ENCODE measurements at places on chromosomes 3 and 15. TPM values are rescaled to one million over a fixed set of nuclear protein-coding genes. Genes with fewer than 3 reads are reported as not detected.
A peak's percentile ranks its signal among the peaks of the same experiment; 100 is the strongest.

GRCh38 chr15:26051761-26052675, 188.9 kb upstream of the ATP10A start:
- peak; percentile 67 for DNase-seq

The NANOGP8 gene
- total RNA-seq: not detected

DNA sequence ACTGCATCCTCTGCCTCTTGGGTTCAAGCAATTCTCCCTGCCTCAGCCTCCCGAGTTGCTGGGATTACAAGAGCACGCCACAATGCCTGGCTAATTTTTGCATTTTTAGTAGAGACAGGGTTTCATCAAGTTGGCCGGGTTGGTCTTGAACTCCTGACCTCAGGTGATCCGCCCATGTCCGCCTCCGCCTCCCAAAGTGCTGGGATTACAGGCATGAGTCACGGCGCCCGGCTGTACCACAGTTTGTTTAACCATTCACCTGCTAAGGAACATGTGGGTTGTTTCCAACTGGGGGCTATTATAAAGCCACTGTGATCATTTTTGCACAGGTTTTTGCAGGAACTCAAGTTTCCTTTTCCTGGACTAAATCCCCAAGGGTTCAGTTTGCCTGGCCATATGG, 123.2 kb upstream of the RAP2B start:
- DNase-seq: no peak

The KATNBL1 gene
- total RNA-seq: 31.7 TPM

DNA sequence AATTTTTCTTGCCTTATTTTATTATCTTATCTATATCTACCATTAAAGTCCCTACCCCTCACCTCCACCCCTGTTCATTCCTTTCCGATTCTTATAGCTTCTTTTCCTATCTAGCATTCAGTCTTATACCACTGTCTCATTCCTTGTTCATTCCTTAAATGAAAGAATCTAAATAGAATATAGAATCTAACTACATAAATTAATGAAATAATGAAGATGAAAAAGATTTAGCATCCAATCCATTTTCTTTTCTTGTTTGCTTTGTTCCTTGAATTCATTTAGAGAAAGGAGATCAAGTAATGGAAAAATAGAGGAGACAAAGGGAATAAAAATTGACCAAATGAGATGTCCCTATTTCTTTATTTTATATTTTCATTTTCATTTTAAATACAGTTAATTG, 67.2 kb downstream of the OPA1 start:
- no peak for DNase-seq

DNA sequence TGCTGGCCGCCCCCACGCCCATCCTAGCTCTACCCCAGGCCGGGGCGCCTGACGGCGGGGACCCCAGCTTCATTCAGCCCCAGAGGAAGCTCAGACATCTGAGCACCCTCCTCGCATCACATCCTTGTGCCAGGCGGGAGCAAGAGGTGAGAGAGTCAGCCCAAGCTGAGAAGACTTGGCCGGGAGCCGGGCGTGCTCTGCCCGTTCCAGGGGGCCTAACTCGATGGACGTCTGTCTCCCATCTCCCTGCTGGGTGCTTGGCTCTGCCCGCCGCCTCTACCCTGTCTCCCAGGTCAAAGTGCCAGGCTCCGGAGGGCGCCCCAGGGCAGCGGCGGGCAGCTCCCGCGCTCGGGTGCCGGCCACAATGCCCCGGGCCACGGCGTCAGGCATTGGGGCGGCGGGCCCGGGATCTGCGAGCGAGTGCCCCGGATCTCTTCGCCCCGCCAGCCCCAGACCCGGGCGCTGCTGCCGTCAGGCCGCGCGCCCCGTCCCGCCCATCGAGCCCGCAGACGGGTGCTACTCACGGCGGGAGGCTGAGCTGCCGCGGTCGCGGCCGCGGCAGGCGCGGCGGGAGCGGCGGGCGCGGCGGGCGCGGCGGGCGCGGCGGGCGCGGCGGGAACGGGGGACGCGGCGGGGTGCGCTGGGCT, 388 bp downstream of the DAPK2 start:
- DNase-seq: no peak

- DNase-seq: no peak
Measured at GRCh38 chr15:52784799-52785671, 5.1 kb downstream of the ONECUT1 start.

- no peak for DNase-seq
Measured at GRCh38 chr3:45207446-45207845, 18.6 kb downstream of the TMEM158 start.

GRCh38 chr3:52402706-52403270, 42.1 kb downstream of the SEMA3G start:
- DNase-seq: no peak

- DNase-seq: no peak
Measured at GRCh38 chr3:28682121-28682520, 333.5 kb upstream of the AZI2 start.

DNA sequence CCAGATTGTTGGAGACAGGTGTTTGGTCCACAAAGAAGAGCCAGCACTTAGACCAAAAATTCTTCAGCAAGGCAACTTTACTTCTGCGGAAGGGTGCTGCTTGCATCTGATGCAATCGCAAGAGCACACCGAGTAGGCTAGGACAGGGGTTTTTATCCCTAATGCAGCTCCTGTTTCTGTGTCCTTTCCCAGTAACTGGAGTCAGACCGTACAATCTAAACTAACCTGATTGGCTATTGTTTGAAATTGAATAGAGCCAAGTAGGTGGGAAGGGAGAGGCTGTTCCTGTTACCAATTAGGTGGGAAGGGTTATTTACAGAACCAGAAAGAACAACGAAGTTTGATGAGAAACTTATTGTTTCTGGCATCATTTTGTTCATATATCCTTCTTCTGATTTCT, 77.6 kb downstream of the CHCHD4 start:
- DNase-seq: no peak

- DNase-seq: no peak
Measured at GRCh38 chr3:63972987-63973386, 50.3 kb downstream of the PSMD6 start.

The GOLGA6L10 gene
- total RNA-seq: 0.49 TPM
